Ureter (tissue), 1 donor: ENCODE measurements at places on chromosomes 2 and 18.

GRCh38 chr18:44411976-44412375, 268.7 kb upstream of the SETBP1 start:
- DNase-seq: no peak

DNA sequence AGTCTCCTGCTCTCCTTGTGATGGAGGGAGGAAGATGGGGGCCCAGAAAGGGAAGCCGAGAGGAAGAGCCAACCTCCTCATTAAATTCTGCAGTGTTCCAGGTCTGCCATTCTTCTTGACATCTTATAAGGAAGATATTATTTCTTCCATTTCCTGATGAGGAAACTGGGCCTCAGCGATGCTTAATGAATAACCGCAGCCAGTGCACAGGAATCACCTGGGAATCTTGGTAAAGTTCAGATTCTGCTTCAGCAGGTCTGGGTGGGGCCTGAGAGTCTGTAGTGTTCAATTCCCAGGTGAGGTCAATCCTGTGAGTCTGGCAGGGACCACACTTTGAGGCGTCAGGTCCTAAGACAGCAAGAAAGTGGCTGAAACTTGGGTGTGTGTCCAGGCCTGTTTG, 17.3 kb downstream of the PCARE start:
- no peak for DNase-seq

- DNase-seq: no peak
These were observed 441.1 kb downstream of the LRATD1 start for GRCh38 chr2:15073664-15074063.

DNA sequence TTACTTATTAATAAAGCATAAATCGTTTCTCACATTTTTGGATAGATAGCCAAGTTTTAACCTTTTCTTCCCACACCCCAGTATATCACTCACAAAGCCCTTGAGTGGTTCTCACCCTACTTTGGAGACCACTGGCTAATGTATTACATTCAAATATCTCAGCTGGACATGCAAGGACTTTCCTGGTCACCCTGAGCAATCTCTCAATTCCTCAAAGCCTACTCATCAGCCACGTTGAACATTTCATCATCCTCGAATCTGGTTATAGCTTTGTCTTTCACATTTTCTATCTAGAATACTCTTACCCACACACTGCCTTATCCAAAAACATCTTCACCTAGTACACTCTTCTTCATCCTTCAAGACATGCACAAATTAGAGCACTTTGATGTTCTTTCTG, 71.1 kb upstream of the MAPRE2 start:
- DNase-seq: no peak

- no peak for DNase-seq
These were observed 109.0 kb upstream of the CBLN2 start for GRCh38 chr18:72652990-72653593.

DNA sequence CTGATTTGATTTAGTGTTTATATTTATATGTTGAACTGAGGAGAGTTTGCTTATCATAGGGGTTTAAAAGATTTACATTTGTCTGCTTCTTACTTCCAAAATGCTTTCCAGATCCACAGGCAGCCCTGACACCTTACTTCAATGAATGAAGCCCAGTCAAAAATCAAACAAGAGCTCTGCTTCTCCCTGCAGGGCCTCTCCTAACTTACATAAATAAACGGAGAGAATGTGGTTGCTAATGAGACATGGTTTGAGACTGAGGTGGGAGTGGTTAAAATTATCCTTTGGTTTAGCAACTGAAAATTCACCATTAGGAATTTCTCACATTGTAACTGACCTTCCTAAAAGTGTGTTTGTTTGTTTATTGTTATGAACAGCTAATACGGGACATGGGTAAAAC, 612.3 kb upstream of the FANCL start:
- no peak for DNase-seq
